ENCODE measurements at places on chromosomes 2 and 18.

DNA sequence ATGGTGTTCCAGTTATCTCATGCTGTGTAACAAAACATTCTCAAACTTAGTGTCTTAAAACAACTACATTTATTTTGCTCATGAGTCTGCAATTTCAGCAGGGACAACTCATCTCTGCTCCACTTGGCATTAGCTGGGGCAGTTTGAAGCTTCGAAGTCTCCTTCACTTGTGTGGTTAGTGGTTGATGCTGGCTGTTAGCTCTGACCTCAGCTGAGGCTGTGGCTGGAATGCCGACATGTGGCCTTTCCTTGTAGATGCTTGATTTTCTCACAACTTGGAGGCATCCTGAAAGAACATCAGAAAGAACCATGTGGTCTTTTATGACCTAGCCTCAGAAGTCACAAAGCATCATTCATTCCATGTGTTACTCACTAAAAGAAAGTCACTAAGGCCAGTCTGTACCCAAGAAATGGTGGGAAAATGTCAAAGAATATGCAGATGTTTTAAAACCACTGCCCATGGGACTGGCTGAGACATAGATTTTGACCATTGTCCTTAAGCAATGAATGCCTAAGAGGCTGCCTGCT is 3.8 kb upstream of the TMSB10 start:
- no peak overlapping the region for H3K4me3 ChIP-seq
- no peak for DNase-seq
- H3K27me3 ChIP-seq = no peaks in the 10 kb centered on the region
- H3K27ac ChIP-seq = no peak overlapping the region

GRCh38 chr2:135651717-135652116 is 89.9 kb upstream of the UBXN4 start:
- DNase-seq = no peak
- H3K4me1 ChIP-seq = no peaks in the 10 kb centered on the region
- H3K27me3 ChIP-seq = no peaks in the 10 kb centered on the region
- no peak overlapping the region for H3K27ac ChIP-seq
- H3K4me3 ChIP-seq = no peak overlapping the region

DNA sequence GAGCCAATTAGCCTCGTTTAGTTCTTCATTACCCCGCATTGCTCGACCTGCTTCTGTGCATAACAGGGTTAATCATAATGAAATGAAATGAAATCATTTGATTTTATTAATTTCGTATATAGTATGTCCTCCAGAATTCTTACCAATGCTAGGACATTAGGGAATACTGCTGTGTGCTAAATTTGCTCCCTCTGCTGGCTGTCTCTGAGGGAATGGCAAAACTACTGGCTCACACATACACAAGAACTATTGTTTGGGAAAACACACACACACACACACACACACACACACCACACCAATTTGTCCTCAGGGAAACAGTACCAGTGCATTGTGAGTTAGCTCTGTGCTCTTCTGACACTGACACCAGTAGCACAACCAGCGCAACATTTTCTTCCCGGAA is 273.3 kb upstream of the TCF4 start:
- H3K27me3 ChIP-seq = no peaks in the 10 kb centered on the region
- H3K4me3 ChIP-seq = no peak overlapping the region
- no peaks in the 10 kb centered on the region for H3K4me1 ChIP-seq
- no peak overlapping the region for H3K27ac ChIP-seq
- H3K36me3 ChIP-seq = no peaks in the 10 kb centered on the region
- no peak for DNase-seq

DNA sequence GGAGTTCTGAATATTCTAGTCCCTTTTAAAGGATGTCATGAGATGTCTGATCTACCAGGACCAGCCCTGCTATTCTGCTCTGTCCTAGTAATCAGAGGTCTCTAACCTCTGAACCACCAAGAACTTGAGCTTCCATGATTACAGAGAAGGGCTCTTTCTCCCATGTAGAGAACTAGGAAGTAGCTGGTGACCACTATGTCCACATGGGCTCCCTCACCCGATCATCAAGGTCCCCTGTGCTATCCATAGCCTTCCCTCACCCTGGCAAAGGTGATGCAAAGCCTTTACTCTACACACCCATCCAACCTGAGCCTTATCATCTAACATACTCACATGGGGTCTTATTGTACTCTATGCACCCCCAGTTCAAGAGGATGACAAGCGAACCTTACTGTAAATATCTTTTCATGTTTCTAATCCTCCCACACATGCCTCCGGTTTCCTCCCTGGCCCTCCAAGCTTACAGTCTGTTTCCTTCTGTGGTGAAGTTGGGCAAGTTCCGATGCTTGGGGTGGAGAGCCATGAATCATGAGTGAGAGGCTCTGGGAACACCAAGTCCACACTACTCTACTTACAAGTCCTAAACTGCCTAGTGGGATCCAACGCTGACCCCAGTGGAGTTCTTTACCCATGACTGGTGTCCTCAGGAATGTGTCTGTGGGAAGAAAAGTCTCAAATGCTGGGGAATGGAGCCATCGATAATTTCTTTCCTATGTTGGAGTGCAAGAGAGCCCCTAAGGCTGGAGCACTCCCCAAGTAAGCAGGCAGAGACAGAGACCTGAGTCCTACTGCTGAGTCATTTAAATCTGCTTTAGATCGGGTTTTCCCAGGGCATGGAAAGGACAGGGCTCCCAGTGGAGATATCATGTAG is 73.3 kb upstream of the KLF7 start:
- H3K36me3 ChIP-seq = no peaks in the 10 kb centered on the region
- DNase-seq = no peak
- no peaks in the 10 kb centered on the region for H3K4me1 ChIP-seq
- no peaks in the 10 kb centered on the region for H3K27me3 ChIP-seq
- H3K27ac ChIP-seq = no peak overlapping the region

DNA sequence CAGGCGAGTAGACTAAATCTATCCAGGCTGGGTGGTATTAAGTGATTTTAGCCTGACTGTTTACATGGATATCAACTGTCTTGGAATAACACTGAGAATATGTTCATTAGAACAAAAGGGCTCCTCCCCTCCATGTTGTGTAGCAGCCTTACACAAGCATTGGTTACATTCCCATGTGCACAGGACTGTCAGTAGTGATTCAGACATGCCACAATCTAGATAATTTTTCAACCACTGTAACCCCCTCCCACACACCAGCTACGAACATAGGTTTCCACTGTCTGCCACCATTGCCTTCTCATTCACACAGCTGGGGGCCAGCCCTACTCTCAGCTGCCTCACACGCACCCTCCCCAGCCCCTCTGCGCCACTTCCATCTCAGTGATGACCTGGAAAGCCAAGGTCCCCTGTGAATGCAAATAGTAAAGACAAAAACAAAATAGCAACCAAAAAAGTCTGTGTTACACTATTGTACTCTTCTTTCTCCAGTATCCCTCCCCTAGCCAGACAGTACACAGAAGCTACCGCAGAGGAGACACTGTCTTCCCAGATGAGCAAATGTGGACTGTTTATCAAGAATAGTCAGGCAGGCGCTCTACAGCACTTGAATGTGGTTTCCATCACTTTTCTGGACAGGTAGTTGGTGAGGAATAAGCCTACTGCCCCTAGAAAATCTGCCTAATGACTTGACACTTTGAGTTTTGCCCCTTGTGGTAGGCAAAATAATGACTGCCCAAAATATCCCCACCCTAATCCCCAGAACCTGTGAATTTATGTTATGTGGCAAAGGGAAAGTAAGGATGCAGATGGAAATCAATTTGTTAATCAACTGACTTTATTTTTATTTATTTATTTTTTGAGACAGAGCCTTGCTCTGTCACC is 27.9 kb upstream of the TYMS start:
- H3K4me3 ChIP-seq = no peak overlapping the region
- no peaks in the 10 kb centered on the region for H3K36me3 ChIP-seq
- no peaks in the 10 kb centered on the region for H3K4me1 ChIP-seq
- no peak overlapping the region for H3K27ac ChIP-seq

DNA sequence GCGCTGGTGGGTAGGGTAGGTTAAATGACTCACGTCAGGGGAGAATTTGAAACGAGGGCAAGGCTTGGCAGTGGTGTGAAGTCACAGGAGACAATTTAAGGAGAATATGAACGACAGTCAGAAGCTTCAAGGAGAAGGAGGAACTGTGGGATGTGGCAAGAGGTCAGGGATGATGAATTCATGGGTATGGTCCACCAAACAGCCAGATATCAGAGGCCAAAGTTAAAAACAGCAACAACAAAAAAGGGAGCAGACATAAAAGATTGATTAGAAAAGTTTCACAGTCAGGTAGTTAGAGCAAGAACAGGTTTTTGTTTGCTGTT is 1.4 kb upstream of the ZNF396 start:
- no peaks in the 10 kb centered on the region for H3K36me3 ChIP-seq
- no peaks in the 10 kb centered on the region for H3K4me1 ChIP-seq
- no peak overlapping the region for H3K4me3 ChIP-seq
- no peak for DNase-seq
- no peaks in the 10 kb centered on the region for H3K27me3 ChIP-seq
- no peak overlapping the region for H3K27ac ChIP-seq

DNA sequence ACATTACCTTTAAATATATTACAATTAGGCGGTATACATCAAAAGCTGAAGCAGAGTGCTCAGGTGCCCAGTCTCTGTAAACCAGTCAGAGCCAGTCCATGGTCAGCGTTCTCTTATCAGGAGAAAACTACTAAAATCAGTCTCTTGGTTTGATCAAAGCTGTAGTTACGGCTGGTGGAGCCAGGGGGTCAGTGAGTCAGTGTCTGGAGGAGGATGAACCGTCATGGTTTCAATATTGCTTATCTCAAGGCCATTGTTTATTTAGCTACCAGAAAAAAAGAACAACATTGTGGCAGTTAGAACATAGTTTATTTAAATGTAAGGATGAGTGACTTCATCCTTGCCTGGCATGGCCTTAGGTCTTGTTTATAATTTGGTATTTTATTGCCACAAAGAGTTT is 71.3 kb upstream of the NYAP2 start:
- no peak overlapping the region for H3K4me3 ChIP-seq
- no peaks in the 10 kb centered on the region for H3K4me1 ChIP-seq
- H3K27ac ChIP-seq = no peak overlapping the region
- H3K27me3 ChIP-seq = no peaks in the 10 kb centered on the region
- H3K36me3 ChIP-seq = no peaks in the 10 kb centered on the region

DNA sequence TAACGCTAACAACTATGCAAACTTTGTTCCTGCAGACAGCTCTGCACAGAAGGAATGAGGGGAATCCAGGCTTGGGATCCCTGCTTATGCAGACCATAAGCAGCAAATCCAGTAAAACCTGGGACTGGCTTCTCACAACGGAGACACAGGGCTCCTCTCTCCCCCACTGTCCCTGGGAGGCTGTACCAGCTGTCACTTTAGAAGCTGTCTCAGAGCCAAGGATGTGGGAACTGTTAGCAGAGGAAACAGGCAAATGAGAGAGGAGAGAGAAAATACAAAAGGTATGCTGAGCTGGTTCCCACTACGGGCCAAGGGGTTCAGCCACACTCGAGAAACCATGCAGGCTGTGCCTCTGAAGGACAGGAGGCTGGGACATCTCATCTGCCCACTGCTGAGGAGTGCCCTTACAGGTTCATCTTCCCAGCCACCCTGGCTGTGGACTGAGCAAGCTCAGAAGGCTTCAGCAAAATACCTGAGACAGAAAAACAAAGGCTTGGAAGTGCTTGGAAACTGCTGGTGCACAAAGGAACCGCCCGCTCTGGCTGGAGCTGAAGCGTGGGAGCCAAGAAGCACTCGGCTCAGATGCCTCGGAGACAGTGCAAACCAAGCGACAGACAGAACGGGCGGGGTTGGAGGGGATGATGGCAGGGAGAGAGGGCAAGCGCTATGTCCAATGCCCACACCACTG is 72.5 kb downstream of the FAM210A start:
- H3K4me3 ChIP-seq = no peak overlapping the region
- no peaks in the 10 kb centered on the region for H3K36me3 ChIP-seq
- H3K27me3 ChIP-seq = no peaks in the 10 kb centered on the region
- H3K27ac ChIP-seq = no peak overlapping the region
- no peak for DNase-seq

DNA sequence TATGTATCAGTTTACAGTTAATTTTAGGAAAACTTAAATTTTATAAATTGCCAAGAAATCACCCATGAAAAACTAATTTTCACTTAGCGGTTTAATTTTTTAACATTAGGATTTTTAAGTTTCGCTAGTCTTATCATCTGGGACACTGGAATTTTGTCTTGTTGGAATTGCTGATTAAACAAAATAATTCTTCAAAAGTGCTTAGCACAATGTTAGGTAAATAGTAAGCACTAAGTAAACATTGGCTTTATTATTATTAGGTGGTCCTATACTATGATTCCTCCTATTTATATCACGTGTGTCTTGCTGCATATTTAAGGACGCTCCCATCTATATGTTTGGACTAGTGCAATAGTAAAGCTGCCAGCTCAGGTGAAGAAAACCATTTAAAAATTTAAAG is 54.6 kb upstream of the MAP4K3 start:
- H3K4me3 ChIP-seq = no peak overlapping the region
- no peak for DNase-seq
- no peak overlapping the region for H3K27ac ChIP-seq
- peaks cover 18% of the 10 kb centered on the region for H3K4me1 ChIP-seq

DNA sequence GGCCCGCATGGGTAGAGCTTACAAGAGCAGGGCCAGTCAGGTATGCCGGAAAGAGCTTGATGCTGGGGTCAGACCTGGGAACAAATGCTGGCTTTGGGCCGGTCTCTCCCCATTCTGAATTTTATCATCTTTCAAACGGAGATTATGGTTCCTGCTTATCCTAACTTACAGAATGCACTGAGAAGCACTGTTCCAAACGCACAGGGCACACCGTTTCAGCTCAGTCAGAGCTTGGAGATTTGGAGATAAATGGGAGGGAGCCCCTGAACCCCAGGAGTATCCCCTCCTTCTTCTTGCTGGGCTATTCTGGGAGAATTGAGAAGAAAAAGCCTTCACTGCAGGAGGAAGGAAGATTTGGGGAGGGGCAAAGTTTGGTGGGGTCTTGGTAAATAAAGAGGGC is 169.4 kb downstream of the DDX1 start:
- no peaks in the 10 kb centered on the region for H3K4me1 ChIP-seq
- no peaks in the 10 kb centered on the region for H3K36me3 ChIP-seq
- no peak overlapping the region for H3K4me3 ChIP-seq
- no peak for DNase-seq

DNA sequence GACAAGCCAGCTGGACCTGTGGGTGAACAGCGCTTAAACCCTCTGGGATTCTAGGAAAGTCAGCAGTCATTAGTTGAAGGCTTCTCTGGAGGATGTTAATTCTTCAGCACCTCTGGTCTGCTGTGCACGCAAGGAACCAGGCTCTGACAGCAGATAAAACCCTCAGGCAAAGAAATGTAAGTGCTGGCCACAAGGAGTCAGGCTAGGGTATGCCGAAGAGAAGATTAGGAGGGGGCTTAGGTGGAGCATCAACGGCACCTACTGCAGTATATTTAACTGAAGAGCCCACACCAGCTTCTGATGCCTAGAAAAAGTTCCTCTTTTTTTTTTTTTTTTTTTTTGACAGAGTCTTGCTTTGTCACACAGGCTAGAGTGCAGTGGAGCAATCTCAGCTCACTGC is 304.2 kb upstream of the MC4R start:
- H3K27ac ChIP-seq = no peak overlapping the region
- DNase-seq = no peak
- H3K4me3 ChIP-seq = no peak overlapping the region
- H3K36me3 ChIP-seq = no peaks in the 10 kb centered on the region
- H3K27me3 ChIP-seq = no peaks in the 10 kb centered on the region

- no peaks in the 10 kb centered on the region for H3K27me3 ChIP-seq
- no peak overlapping the region for H3K4me3 ChIP-seq
- H3K36me3 ChIP-seq = peaks cover 4% of the 10 kb centered on the region
Measured at GRCh38 chr18:23568281-23569138, 17.8 kb downstream of the NPC1 start.

- no peaks in the 10 kb centered on the region for H3K36me3 ChIP-seq
- no peaks in the 10 kb centered on the region for H3K27me3 ChIP-seq
- no peak overlapping the region for H3K27ac ChIP-seq
- peaks cover 42% of the 10 kb centered on the region for H3K4me1 ChIP-seq
- no peak overlapping the region for H3K4me3 ChIP-seq
Measured at GRCh38 chr18:44915661-44916060, 235.0 kb downstream of the SETBP1 start.

All from pancreas (tissue), 10 donors.